Esophagus mucosa (tissue), 1 donor: ENCODE measurements at places on chromosomes 2 and 18.
A peak's percentile ranks its signal among the peaks of the same experiment; 100 is the strongest.

DNA sequence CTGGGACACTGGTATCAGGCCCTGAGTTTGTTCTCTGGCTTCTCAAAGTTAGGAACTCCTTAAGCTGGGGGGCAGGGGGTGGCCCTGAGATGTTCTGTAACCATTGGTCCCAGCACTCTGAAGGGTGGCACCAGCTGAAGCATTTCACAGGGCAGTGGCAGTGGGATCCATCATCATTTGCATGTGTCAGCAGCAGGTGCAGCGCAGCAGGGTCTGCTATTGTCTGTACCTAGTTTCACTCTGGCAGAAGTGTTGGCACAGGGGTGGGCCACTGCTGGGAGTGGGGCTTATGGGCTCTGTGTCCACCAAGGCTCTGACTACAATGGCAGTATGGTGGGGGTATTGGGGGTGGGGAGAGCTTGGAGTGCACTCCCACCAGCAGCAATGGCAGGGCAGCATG lies 460.4 kb upstream of the ZNF804A start:
- ATAC-seq: no peak

GRCh38 chr2:18156002-18156401 lies 277.5 kb downstream of the KCNS3 start:
- ATAC-seq: no peak

GRCh38 chr18:79747156-79747845 lies 50.4 kb upstream of the KCNG2 start:
- no peak for ATAC-seq

- ATAC-seq: no peak
These were observed 60.9 kb upstream of the RTN4 start for GRCh38 chr2:55111230-55111569.

DNA sequence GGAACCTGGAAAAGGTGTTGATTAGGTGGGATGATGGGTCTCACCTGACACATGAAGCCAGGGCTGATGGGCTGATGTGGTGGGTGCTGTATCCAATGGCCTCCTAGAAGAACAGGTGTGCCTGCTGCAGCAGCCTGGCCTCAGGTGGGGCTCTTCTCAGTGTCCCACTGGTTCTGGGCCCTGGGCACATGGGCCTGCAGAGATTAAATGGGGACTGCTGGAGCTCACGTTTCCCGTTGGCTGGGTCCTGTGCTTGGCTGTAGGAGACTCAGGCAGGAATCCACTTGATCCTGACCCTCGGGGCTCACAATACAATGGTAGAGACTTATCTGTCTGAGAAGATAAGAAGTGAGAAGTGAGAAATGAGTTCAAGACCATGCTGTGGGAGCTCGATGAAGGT lies 170.9 kb downstream of the KCNS3 start:
- no peak for ATAC-seq

DNA sequence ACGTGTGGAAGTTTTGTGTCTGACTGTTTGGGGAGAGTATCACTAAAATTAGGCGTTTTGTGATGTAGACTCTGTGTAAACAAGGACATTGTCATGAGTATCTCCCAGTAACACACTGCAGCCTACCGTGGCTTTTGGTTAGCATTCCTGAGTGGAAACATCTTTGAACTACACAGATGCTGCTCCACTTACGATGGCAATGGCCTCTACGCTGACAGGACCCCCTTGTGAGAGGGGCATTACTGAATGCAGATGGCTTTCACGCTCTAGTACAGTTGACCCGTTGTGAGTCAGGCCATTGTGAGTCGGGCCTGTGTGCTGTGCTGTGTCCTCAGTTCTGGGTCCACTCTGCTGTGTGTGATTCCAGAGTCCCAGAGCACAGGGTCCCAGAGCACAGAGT lies 34.4 kb upstream of the ADNP2 start:
- ATAC-seq: no peak

DNA sequence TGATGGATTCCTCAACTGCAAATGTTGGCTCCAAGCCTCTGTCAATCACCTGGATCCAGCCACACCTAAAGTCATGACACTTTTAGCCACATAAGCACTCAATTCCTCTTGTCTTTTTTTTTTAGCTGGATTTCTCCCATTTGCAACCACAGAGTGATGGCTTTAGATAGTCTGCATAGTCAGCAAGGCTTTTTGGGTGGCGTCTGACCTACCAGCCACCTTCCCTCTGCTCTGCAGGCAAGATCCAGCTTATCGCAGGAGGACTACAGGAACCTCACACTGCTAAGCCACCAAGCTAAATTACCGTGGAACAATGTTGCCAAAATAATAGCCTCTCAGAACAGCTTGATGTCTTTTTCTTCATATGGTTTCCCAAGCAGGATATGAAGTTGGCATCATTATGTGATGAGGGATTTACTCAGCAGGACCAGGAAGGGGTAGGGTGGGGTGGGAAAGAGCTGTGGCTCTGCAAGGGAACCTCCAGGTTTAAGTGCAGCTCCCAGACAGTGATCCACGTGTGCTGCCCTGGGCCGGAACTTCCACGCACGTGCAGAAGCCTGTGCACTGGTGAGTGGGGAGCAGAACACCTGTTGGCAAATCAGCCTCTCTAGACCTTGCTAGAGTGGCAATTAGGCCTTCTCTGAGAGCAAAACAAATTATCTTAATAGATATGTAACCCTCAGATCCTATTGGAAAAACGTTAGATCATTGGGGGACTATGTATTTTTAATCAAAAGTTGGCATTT lies 170.6 kb upstream of the NCK2 start:
- no peak for ATAC-seq

DNA sequence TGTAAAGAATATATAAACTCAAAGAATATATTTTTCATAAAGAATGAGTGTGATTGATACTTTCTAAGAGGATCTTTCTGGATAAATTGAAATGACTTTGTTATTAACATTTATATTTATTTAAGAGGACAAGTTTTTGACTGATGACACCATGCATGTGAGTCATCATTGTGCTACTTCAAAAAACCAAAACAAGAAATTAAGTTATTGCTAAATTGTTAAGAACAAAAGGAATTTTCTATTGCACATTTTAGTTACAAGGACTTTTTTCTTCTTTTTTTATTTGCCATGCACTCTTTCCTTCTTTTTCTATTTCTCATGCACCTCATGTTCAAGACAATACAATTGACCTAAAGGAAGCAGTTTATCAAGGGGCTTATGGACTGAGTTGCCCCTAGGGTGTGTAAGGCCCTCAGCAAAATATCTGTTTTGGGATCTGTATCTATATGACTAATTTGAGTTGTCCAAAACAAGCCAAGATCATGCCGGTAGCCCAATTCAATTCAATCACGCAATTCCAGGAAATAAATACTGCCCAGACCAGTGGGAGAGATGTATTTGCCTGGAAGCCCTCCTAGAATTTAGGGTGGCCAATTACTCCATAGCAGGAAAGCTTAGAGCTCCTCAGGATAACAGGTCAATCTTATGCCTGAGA lies 654.3 kb downstream of the METTL4 start:
- ATAC-seq: no peak

DNA sequence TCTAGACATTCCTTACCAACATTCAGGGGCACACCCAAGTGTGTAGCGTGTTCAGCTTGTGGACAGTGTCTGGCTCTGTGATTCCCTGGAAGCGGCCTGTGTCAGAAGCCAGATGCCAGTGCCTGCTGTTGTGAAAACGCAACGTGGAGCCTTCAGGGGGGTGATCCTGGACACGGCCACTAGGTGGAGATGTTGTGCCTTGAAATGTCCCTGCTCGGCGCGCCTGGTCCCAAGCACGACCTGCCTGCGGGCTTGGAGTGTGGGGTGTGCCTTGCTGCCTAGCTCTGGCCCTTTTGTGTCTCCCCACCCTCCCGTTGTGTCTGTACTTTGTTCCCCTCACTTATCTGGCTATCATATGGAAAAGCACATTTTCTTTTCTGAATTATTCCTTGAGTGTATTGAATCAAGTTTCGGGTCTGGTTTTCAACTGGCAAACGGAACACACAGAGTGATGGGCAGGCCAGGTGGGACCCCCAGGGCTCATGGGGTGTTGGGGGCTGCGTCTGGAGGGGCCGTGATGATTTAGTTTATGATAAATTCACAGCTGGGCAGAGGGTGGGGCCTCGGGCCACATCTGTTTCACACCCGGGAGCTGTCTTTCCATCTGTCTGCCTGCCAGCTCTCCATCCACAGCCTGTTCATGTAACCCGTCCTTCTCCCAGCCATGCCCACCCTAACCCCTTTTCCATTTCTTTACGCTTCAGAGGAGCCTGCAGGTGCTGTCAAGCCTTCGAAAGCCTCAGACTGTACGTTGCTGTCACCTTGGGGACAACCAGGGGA lies 95.5 kb downstream of the DYSF start:
- peak; percentile 77 for ATAC-seq

GRCh38 chr2:236857246-236857645 lies 228.4 kb upstream of the COPS8 start:
- no peak for ATAC-seq

GRCh38 chr2:146659976-146660375 lies 1184.9 kb upstream of the ACVR2A start:
- ATAC-seq: no peak

DNA sequence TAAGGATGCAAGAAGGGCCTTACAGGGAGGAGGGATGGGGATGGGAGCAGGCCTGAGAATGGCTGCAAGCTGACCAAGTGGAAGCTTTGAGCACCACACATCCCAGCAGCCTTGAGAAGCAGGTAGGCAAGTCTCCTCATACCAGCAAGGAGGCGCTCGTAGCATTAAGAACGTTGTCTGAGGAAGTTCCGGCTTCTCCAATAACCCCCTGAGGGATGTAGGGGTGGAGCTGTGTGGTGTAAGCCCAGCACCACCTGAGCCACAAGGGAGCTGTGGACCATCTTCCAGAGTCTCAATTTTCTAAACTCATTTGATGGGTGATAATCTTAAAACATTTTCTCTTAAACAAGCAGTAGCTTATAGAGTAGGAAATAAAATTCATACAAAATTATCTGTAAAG lies 50.6 kb downstream of the ST3GAL5 start:
- ATAC-seq: no peak

GRCh38 chr2:11876436-11876835 lies 130.0 kb downstream of the LPIN1 start:
- ATAC-seq: no peak

GRCh38 chr2:1082456-1083205 lies 132.0 kb downstream of the SNTG2 start:
- no peak for ATAC-seq

GRCh38 chr18:21112140-21112473 lies 494 bp upstream of the ROCK1 start:
- ATAC-seq: no peak

GRCh38 chr2:144163592-144163991 lies 356.3 kb downstream of the ZEB2 start:
- ATAC-seq: no peak

GRCh38 chr2:229733611-229734245 lies 19.4 kb upstream of the DNER start:
- ATAC-seq: no peak

DNA sequence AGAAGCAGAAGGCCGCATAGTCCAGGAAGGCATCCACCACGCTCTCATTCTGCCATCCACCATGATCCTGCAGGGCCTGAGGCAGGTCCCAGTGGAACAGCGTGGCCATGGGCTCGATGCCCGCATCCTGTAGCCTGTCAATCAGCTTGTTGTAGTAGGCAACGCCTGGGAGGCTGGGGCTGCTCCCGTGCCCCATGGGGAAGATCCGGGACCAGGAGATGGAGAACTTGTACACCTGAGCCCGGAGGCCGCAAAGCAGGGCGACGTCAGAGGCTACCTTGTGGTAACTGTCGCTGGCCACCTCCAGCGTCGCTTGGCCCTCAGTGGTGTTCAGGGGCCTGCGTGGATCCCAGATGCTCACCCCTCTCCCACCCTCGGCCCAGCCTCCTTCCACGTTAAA lies 19.5 kb downstream of the LCT start:
- ATAC-seq: no peak

- peak; percentile 69 for ATAC-seq
These were observed 86.9 kb downstream of the LTBP1 start for GRCh38 chr2:33033606-33034081.

GRCh38 chr18:80247393-80247841 lies at the start of gene PARD6G:
PARD6G (minus strand) TSS chr18:80247514; CDS start chr18:80247348, 166 bp downstream.
- peak; percentile 59 for ATAC-seq

- no peak for ATAC-seq
These were observed 49.9 kb downstream of the GPR39 start for GRCh38 chr2:132466428-132467028.

DNA sequence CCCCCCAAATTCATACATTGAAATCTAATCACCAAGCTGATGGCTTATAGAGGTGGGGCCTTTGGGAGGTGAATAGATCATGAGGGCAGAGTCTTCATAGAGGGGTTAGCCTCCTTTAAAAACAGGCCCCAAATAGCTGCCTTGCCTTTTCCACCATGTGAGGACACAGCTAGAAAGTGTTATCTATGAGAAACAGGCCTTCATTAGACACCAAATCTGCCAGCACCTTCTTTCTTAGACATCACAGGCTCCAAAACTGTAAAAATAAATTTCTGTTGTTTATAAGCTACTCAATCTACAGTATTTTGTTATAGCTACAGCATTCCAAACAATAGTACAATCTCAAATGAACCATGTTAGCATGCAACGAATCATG lies 459.3 kb upstream of the GCFC2 start:
- no peak for ATAC-seq

DNA sequence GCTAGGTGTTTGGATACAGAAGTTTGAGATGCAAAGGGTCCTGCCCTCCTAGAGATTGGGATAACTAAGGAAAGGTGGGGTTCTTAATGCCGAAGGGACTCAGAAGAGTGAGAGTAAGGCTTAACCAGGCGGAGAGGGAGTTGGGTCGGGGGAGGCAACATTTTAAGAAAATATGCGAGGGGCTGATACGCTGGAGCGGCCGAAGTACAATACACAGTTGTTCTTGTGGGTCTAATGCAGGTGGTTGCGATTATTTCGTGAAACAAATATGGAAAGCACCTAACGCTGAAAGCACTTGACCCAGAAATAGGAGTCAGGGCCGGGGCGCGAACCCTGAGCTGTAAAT lies 344 bp upstream of the MRPL33 start:
- ATAC-seq: no peak

- no peak for ATAC-seq
These were observed 68.6 kb downstream of the LPIN1 start for GRCh38 chr2:11814979-11815510.

GRCh38 chr2:74072565-74072964 lies 75.1 kb downstream of the BOLA3 start:
- ATAC-seq: no peak
